Adipocyte (in vitro differentiated cells): ENCODE measurements at places on chromosomes 13 and 19.

GRCh38 chr13:76646946-76647345 is 239.3 kb downstream of the KCTD12 start:
- DNase-seq, result no peak

DNA sequence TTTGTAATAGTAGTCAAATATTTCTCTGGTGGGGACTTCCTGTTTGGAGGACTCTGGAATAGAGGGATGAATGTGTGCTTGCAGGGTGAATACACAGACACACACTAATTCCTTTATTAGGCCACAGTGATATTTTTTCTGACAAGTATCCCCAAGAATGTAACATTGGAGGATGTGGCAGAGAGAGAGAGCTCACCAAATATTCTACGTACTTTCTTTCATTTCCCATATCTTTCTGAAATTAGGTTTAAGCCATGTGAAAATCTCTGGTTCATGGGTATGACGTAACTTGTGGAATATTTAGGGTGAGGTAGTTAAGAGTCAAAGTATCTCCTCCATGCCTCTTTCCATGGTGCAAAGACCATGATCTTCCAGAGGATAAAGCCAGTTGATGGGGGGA is 463.4 kb downstream of the DIAPH3 start:
- DNase-seq, result no peak

DNA sequence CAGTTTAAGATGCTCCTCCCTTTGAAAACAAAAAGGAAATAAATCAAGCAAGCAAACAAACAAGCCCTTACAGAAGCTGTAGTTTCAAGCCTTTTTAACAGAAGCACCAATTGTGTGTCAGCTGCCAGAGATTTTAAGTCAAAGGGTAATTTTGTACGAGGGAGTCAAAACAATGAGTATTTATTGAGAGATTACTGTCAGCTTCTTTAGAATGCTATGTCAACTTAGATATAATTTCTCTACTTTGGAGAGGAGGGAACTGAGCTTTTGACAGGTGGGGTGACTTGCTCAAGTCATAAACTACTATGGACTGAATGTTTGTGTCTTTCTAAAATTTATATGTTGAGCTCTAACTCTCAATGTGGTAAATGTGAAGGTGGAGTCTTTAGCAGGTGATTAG is 10.5 kb upstream of the CBY2 start:
- DNase-seq, result no peak

DNA sequence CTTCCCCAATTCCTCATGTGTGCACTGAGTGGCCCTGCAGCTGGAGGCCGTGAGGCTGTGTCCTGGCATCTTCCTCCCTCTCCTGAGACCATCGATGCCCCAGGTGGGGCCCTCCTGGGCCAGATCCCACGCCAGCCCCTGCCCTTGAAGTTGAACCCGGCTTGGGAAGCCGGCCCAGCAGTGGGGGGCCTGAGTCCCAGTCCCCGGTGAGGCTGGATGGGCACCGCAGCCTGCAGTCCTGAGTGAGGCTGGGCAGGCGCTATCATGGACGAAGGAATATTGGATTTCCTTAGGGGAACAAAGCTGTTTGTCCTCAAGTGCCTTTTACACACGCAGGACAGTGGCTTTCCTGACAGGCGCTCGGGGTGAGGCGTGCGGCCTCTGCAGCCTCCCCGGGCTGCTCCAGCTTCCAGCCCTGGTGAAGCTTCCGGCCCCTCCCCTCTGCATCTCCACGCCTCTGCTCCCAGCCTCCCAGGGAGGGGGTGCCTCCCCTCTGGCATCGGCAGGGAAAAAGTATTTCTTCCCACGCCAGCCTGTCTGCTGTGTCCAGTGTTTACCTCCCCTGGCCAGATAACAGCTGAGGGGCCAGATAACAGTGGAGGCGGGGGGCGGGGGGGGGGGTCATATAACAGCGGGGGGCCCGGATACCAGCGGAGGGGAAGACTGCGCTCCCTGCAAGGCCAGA is 159.5 kb downstream of the KDM4B start:
- peak; percentile 32 for DNase-seq

DNA sequence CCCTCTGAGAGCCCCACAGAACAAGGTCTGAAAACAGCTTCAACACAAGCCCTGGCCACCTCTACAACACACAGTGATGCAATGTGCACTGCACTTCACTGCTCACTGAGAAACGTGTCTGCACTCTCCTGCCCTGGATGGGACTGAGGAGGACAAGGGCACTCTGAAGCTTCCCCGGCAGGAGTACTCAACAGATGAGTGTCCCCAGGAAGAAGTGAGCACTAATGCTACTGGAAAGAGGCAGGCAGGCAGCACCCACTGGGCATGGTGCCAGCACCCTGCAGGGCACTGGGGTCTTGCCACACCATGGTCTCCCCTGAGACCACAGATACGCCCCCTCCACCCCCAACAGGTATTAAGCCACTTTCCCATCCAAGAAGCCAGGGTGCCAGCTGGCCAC is 17.7 kb upstream of the SLC35E1 start:
- DNase-seq, result no peak

DNA sequence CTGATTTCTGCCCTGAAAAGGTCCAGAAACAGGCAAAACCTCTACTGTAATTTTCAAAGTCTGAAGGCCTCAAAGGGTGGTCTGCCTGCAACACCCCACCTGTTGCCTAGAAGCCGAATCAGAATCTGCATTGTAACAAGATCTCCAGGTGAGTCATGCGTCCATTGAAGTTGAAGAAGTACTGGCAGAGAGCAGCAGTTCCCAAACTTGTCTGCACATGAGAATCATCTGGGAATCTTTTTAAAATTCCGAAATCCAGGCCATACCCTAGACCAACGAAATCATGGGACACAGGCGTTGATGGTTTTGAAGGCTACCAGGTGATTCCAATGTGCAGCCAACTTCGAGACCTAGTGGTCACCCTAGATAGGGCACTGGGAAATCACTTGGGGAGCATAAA is 16.0 kb upstream of the CLN5 start:
- DNase-seq, result no peak

- no peak for DNase-seq
Measured at GRCh38 chr13:97875218-97875617, 78.3 kb upstream of the IPO5 start.

GRCh38 chr13:73231471-73231870 is 172.7 kb downstream of the KLF5 start:
- DNase-seq, result peak; percentile 38

DNA sequence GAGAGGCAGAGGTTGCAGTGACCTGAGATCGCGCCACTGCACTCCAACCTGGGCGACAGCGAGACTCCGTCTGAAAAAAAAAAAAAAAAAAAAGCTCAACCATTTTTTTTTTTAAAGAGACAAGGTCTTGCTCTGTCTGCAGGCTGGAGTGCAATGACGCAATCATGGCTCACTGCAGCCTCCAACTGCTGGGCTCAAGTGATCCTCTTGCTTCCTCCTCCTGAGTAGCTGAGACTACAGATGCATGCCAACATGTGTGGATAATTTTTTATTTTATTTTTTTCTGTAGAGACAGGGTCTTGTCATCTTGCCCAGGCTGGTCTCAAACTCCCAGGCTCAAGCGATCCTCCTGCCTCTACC is 10.3 kb downstream of the EHD2 start:
- DNase-seq, result peak; percentile 87

GRCh38 chr19:55649268-55650125 is 1.5 kb downstream of the CCDC106 start:
- DNase-seq, result no peak

GRCh38 chr19:42270346-42271044 is 1.4 kb downstream of the CIC start:
- DNase-seq, result peak; percentile 64

- DNase-seq, result no peak
Measured at GRCh38 chr19:18279266-18279515, 2.2 kb downstream of the JUND start.

GRCh38 chr13:77874406-77874805 is 44.2 kb downstream of the EDNRB start:
- DNase-seq, result peak; percentile 67

GRCh38 chr13:110311443-110312338 is 4.6 kb downstream of the COL4A2 start:
- DNase-seq, result no peak

DNA sequence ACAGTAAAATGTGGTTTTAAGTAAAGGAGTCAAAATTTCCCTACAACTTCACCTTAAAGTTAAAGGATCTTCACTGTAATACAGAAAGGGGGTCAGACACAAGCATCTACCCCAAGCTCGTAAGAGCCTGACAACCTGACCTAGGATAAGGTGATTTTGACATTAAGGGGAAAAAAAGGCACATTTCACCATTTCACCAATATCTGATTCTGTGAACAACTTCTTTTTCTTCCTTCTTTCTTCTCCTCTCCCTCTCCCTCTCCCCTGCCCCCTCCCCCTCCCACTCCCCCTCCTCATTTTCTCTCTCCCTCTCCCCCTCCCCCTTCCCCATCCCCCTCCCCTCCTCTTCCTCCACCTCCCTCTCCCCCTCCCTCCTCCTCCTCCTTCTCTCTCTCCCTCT is 796.7 kb upstream of the ARGLU1 start:
- DNase-seq, result no peak

DNA sequence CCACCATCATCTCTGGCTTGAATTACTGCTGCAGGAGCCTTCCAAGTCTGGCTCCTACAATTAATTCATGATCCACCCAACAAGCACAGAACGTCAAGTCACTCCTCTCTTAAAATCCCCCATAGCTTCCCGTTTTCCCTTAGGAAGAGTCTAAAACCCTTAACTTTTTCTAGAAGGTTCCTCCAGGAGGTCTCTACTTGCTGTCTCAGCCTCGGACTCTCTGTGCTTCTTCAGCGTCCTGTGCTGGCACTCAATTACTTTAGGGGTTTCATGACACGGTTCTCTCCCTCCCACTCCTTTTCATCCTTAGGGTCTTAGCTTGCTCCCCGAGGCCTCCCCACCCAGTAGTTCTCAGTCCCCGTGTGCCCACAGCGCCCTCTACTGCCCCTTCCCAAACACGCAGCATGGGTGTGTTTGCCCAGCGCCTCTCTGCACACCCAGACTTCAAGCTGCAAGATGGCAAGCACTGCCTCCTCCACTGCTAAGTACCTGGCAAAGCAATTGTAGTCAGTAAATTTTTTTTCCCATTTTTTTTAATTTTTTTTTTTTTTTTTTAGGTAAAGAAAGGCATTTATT is 25.8 kb upstream of the MAP3K10 start:
- DNase-seq, result peak; percentile 63

DNA sequence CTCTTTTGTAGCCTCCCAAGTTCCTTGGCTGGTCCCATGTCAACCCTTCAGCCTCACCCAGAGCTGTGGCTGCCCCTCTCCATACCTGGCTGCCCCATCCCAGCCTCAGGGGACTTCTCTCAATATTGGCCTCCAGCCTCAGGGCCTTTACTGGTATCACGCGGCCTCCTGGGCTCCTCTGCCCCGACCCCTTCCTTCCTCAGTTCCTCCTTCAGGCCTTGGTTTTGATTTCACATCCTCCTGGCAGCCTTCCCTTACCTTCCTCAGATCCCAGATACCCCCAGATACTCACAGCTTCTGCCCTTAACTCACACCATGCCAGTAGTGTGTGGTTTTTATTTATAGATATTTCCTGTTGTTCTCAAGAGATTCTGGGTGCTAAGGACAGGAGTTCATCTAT is 12.8 kb upstream of the SCN1B start:
- no peak for DNase-seq
